ENCODE measurements at places on chromosomes 2 and 18. TPM values are rescaled to one million over a fixed set of nuclear protein-coding genes. Genes with fewer than 3 reads are reported as not detected.

- DNase-seq = no peak
These were observed 1.7 kb downstream of the D2HGDH start for GRCh38 chr2:241736111-241736510.

DNA sequence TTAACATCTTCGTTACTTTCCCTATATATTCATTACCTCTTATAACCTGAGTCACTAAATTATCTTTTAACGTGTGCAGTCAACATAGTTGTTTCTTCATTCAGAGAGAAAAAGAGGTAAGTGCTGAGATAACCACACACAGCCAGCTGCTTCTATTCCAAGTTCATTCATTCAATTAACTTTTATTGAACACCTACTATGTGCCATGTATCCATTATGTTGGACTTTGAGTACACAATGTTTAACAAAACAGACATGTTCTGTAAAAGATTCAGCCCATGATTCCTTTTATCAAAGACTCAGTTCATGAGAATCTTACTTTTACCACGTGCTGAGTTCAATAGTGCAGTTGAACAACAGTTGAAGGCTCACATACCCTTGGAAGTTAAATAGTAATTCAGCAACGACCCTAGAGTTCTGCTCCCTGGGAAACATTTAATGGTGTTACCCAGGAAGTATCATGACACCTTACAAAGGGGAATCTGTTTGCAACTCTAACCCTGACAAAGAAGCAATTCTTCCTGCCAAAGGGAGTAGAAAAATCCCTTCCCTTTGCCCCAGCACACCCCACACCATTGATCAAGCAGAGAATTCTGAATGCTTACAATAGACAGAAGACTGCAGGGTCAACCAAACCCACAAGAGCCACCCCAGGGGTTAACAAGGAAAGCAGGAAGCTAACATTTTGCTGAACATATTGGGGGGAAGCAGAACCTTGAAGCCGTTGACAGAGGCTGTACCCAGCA is 595.8 kb downstream of the STK39 start:
- no peak for DNase-seq

Gene AQP12B
- total RNA-seq = not detected

DNA sequence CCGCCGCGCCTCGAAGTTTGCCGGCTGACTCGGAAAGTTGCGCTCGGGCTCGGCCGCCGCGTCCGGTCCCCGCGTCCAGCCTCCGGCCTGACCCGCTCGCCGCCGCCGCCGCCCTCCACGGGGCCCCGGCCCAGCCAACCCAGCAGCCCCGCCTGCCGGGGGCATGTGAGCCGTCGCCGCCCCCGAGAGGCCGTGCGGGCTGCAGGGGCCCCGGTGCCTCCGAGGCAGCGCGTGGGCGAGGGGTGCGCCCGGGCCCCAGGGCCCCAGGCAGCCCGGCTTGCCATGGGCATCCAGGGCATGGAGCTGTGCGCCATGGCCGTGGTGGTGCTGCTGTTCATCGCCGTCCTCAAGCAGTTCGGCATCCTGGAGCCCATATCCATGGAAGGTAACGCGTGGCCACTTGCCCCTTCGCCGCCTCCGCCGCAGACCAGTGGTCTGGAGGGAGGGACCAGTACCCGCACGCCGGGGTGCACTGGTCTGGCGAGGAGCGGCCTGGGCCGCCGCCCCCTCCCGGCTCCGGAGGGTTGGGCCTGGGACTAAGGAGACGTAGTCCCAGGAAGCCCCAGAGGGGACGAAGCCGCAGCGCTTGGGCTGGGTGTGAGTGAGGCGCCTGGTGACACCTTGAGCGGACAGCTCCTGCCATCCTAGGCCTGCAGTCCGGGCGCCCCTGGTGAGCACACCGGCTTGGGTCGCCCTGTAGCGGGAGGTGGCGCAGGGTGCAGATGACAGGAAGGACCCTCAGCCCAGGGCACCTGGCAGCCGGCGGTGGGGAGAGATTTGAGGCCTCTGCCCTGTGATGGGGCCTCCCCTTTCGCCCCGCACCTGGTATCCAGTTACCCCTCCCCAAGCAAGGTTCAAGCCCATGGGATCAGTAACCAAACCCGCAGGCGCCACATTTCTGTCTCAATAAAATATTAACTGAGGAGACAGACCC is 49.9 kb downstream of the KCNIP3 start:
- no peak for DNase-seq

GRCh38 chr2:241031436-241032165 is 33.2 kb downstream of the SNED1 start:
- no peak for DNase-seq

GRCh38 chr2:86631846-86632485 is 8.3 kb upstream of the RNF103 start:
- no peak for DNase-seq

GRCh38 chr2:219633276-219634065 is 6.0 kb downstream of the SLC4A3 start:
- no peak for DNase-seq

DNA sequence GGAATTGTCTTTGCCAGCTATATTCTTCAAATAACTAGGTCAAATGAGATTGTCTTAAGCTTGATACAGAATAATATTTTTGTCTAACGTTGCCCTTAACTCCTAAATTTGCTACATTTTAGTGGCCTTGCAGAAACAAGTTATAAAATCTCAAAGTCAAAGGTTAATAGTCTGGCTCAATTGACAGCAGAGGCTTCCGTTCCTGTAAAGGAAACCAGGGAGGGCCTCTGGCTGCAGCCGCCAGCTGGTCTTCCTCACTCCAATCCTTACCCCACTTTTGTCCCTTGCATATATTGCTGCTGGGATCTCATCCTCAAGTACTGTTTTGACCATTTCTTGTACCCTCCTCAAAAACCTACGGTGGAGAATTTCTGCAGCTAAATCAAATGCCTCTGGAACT is 17.1 kb downstream of the CYB5A start:
- no peak for DNase-seq

GRCh38 chr2:29373870-29374269 is 258.7 kb downstream of the CLIP4 start:
- no peak for DNase-seq

Gene MAB21L4
- not detected for total RNA-seq

- no peak for DNase-seq
These were observed 9.2 kb upstream of the CCDC141 start for GRCh38 chr2:179059026-179059700.

DNA sequence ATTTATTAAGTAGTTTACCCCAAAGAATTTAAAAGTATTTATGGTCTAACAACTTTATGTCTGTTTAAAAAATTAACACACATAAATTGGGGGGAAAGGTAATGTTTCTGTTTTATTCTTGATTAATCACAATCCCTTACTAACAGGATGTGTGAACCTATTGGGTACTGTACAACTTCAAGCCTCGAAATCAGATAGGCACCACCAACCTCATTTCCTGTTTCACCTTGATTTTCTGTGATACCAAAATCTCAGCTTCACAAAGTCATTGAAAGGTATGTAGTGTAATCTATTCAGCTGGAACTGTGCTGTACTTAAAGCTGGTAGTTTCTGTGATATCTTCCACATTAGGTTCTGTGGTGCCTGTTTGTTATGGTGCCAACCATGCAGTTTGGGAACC is 4.0 kb downstream of the RNMT start:
- no peak for DNase-seq

Gene LDLRAD4
- 112 TPM for total RNA-seq

GRCh38 chr2:150415022-150415421 is 72.4 kb downstream of the RND3 start:
- DNase-seq = no peak

- no peak for DNase-seq
These were observed 50.5 kb downstream of the MTA3 start for GRCh38 chr2:42618972-42619371.

Gene FAM228A
- total RNA-seq = 0.17 TPM

Gene AP1S3
- 1.6 TPM for total RNA-seq

GRCh38 chr2:203361922-203362321 is 33.7 kb downstream of the ABI2 start:
- no peak for DNase-seq

- DNase-seq = no peak
These were observed 57.2 kb downstream of the HS6ST1 start for GRCh38 chr2:128261245-128262128.

GRCh38 chr2:129695496-129695895 is 284.0 kb upstream of the RAB6C start:
- DNase-seq = no peak

- no peak for DNase-seq
These were observed 299 bp downstream of the FABP1 start for GRCh38 chr2:88127638-88127887.

DNA sequence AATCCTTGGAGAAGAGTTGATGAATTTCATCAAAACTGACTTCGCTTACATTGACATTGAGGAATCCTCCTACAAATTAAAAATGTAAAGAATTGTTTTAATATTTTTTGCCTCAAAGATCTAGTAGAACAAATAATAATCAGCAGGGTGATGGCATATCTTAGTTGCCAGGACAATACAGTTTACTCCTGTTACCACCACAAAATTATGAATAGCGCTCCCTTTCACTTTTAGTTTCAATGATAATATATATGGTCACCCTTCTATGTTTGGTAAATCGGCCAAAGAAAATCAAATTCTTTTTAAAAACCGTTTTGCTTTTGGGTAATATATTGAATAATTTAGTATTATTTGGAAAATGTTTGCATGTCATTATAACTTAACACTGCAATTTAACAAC is 39.0 kb downstream of the B4GALT6 start:
- no peak for DNase-seq

- DNase-seq = no peak
These were observed 17.6 kb upstream of the OR6B3 start for GRCh38 chr2:240070907-240071306.
